ENCODE measurements at places on chromosomes 7 and 10.
A peak's percentile ranks its signal among the peaks of the same experiment; 100 is the strongest.

- no peak for DNase-seq
These were observed 12.3 kb downstream of the STX1A start for GRCh38 chr7:73707045-73707631.

DNA sequence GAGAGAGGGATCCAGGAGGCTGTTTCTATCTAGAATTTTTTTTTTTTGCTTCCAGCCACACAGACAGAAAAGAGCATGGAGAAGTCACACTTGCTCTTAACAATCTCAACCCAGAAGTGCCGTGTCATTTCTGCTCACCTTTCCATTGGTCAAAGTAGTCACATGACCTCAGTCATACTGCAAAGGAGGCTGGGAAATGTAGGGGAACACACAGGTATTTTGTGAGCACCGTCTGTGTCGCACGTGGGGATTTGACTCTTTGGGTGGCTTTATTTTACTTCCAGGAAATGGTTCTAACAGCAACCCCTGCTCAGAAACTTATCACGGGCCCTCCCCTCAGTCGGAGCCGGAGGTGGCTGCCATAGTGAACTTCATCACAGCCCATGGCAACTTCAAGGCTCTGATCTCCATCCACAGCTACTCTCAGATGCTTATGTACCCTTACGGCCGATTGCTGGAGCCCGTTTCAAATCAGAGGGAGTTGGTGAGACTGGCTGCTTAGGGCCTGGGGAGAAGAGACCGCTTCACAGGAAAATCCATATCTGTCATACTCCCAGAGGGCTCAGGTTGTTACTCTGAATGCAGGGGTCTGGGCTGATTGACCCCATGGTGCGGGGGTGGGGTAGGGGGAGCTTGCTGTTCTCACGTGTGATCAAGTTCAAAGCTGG, 13.1 kb upstream of the CPA1 start:
- DNase-seq: no peak

DNA sequence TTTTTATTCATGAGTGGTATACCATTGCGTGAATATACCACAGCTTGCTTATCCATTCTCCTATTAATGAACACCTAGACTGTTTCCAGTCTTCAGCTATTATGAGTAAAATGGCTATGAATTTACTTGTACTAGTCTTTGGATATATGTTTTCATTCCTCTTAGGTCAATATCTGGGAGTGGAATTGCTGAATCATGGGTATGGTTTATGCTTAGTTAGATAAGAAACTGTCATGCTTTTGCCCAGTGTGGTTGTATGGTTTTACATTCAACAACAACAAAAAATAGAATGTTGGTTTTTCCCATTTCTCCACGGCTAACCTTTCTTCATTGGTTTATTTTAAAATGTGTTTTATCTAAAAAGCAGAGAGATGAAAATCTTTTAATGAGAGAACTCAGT, 308.3 kb downstream of the PHF14 start:
- DNase-seq: no peak

GRCh38 chr10:122665329-122665860, 34.3 kb downstream of the C10orf120 start:
- DNase-seq: no peak

GRCh38 chr7:71912476-71912875, 499.7 kb downstream of the CALN1 start:
- peak; percentile 49 for DNase-seq

- DNase-seq: peak; percentile 5
These were observed 331.5 kb upstream of the RNF32 start for GRCh38 chr7:156309016-156309620.

GRCh38 chr7:100639995-100640516, 1.3 kb downstream of the TFR2 start:
- DNase-seq: no peak

- DNase-seq: peak; percentile 62
These were observed 89.2 kb downstream of the DLG5 start for GRCh38 chr10:77837248-77837924.

DNA sequence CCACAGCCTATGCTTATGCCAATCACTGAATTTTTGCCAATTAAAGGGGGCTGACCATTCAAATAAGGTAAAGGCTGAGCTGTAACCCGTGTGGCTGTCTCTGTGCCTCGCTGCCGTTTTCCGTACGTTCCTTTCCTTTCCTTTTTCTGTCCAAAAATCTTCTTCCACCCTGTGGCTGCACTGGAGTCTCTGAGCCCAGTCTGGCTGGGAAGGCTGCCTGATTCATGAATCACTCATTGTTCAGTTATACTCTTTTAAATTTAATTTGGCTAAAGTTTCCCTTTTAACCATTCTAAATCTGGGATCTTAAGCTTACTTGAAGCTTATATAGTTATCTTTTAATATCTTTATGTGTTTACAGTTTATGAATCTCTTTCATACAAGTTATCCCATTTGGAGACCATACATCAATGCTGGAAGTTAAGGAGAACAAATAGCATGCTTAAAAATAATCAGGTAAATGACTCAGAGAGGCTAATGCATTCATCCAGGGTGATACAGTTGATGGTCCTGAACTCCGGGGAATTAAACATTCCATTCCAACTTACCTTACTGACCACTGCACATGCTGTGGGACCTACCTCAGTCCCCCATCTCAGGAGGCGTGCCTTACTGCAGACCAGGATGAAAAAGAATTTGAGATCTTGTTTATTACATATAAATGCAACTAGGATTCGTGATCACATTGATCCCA, 385.3 kb upstream of the ADARB2 start:
- DNase-seq: no peak

DNA sequence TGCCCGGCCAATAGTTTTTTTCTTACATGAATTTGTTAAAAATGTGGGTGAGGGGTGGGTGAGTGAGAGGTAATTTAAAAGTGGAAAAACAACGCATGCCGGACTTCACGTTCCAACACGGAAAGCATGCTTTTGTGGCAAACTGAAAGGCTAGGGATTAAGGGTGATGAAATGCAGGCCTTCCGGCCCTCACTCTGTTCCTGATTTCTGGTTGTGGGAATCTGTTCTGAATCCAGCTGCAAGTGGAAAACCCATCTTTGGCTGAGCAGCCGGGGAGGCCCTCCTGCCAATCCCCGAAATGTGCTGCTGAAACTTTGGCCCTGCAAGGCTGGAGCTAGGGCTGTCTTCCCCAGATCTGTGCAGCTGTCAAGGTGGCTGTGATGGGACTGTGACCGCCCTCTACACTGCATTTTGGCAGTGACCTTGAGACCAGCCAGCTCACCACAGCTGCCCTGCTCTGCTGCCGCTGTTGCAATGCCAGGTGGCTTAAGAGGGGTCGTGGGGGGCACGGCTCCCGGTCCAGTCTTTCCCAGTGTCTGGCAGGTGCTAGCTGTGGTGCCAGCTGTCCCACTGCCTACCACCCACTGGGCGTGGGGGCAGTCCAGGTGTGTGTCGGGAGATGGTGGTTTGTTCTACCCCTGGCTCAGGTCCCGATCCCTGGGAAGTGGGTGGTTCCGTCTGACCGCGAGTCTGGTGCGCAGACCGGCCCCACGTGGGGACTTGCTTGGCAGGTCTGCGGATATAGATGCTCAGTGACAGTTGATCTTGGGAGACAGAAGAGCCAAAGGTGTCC, 39.0 kb downstream of the TET1 start:
- DNase-seq: peak; percentile 22

DNA sequence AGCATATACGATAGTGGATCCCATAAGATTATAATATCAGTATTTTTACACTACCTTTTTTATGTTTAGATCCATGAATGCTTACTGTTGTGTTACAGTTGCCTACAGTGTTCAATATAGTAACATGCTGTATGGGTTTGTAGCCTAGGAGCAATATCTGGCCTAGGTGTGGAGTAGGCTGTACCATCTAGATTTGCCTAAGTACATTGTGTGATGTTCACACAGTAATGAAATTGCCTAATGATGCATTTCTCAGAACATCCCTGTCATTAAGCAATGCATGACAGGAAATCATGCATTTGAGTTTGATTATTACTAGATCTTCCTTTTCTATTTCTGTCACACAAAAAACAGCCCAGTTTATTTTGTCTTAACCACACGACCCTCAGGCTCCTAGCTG, 14.5 kb downstream of the CBX3 start:
- DNase-seq: no peak

DNA sequence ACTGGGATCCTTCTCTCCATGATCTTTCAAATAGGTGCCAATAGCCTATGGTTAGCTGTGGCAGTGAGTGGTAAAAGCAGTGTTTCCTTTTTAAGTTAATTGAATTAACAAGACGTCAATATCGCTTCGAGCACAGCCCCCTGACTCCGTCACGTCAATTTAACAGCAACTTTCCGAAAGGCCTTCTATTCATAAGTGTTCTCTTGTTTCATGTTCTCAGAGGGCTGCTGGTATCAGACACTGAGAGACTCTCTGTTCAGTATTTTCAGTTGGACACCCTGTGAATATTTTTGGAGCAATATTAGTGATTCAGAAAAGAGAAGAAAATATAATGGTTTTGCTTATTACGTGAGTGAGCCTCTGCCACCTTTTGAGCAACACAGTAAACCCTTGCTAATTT, 174.2 kb upstream of the INSYN2A start:
- no peak for DNase-seq

DNA sequence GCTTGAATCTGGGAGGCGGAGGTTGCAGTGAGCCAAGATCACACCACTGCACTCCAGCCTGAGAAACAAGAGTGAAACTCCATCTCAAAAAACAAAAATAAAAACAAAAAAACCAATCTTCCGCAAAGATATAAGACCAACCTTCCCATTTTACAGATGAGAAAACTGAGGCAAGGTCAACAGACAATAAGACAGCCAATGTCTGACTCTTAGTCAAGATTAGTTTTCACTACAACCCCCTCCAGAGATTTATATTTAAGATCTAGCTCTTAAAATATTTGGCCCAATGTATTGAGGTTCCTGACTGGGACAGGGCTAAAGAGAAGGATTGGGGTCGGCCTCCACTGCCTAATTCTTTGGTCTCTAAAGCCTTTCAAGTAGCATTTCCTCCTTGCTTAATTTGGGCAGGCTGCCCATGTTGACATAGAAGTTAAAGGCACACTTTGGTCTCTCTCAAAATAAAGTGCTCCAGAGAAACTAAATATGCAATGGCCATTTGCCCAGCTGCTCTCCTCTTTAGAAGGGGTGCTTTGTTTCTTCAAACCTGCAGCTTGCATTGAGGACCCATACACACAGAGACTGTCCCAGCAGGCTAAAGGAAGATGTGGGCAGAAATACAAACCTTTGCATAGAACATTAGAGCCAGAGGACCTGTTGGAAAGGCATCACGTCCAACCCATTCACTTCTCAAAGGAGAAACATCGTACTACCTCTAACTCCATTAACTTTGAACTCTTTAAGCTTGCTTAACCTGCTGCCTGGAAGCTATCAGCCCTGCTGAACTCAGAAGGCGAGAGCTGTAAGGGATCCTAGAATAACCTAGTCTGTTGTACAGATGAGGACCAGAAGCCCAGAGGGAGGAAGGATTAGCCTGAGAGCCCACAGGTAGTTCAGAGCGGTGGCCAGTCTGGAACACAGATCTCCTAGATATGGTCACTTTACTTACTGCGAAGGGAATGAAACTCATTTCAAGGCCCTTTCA, 3.9 kb downstream of the TECTB start:
- peak; percentile 5 for DNase-seq

GRCh38 chr10:17157024-17157423, 27.4 kb upstream of the CUBN start:
- DNase-seq: no peak

DNA sequence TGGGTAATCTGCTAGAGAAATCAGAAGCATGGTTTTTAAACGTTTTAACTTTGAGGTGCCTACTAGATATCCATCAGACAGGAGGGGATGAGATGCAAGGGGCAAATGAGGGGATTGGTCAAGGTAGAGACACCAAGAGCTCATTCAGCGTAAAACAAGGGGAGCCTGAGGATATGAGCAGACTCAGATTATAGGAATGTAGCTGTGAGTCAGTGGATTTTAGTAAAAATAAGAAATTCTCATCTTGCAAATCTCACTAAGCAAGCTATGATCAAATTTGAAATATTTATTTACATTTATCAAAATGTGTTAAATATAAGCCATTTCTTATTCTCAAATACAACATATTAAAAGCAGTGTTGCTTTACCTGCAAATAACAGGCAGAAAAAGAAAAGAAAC, 21.4 kb upstream of the TFEC start:
- no peak for DNase-seq

DNA sequence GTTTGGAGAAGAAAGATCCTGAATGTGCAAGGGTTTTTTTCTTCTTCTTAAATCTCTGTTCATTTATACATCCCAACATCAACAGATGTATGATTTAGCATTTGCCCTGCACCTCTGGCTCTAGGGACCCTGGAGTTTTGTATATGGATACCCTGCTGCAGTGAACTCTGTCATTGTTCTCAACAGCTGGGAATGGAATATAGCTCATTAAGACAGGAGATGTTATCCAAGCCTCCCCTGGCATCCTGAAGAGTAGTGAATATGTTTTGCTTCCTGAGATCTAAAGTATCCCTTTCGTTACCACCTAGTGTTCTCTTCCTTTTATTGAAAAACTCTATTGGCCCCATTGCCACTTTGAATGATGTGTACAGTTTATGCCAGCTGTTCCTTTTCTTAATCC, 275.9 kb downstream of the EXOC4 start:
- DNase-seq: no peak

DNA sequence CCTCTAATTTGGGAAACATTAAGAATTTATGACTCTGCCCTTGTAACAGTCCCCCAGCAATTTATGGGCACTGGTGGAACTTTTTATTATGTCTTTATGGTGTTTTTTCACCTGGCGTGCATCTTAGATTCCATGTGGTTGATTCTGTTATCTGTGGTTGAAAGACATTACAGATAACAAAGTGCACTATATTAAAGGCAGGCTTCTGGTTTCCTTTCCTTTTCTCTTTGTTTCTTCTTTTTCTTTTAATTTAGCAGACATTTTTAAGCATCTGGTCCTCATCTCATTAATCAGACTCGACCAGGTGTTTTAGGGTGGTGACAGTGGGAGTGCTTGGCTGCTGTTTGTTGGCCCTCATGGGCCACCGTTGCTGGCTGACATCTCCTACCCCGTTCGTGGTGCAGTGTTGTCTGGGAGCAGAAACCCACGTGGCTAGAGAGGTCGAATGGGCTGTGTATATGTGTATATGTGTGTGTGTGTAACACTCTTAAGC, 77.4 kb downstream of the LRMDA start:
- no peak for DNase-seq

DNA sequence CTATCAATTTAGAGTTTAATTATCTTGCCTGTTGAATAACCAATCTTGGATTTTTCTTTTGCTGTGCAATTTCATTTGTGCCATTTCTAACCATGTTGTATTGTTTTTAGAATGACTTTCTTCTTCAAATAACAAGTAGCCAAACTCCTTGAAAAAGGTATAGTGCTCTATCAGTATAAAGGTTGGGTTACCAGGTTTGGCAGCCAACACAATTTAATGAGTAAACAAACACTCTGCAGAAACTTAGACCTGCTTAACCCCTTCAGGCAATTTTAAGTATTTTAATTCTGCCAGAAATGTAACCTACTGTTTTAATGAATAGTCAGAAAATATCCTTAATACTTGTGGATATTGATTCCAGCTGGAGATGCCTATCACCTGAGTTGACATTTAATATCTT, 299.8 kb downstream of the ARL4A start:
- no peak for DNase-seq

DNA sequence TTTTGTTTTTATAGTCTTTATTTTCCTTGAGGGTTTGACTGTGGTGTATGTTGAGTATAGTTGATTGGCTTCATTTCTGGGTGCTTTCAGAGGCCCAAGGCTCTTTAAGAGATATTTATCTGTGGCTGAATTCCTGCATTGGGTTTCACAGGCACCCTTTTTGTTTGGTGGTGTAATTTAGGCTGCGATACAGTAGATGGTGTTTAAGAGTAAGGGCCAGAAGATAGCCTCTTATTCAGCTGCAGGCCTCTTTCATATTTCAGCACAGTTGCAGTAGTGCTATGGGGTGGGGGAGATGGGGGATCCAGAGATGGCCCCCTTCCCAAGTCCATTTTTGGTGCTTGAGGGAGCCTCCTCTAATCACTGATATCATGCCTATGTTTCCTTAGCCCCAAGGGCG, 69.7 kb downstream of the MGAM2 start:
- no peak for DNase-seq

Data from cerebellar cortex (tissue), 1 donor.